ENCODE measurements at places on chromosomes 2 and 18.

- DNase-seq = no peak
Measured at GRCh38 chr2:162327806-162328205, 9.3 kb upstream of the IFIH1 start.

DNA sequence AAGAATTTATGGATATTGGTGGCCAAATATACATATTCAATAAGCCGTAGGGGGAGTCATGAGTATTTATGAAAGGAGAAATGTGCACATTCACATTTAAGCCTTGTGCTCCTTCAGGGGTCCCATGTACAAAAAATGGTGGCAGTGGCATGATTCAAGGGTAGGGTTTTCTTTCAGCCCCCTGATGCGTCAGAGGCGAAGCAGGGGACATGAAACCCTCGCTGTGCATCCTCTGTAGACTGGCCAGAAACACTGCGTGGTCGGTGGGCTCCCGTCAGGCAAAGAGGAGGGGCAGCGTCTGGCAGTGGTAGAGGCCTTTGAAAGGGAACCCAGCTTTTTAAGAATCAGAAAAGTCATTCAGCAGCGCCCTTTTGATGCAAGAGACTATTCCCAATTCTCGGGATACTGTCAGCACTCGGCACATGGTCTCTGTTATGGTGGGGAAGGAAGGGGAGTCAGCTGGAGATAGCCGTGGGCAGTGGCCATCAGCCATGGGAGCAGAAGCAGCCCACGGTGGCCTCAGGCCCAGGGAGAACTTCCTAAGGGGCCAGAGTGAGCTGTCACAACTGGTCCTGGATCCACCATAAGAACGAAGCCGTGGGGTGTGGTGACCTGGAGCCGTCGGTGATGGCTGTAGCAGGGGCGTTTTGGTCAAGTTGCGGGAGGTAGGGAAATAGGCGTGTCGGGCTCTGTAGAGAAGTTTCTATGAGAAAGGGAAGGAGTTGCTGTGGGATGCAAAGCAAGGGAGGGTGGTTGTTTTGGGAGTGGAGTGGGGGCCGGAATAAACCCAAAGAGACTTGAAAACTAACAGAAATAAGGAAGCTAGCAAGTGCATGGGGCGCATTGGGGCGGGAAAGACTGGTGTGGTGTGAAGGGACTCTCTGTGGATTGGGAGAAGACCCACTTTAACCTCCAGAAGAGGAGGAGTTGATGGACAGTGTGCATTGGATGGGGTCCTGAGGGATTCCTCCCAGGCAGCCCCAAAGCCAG lies 95.6 kb downstream of the SH3BP4 start:
- DNase-seq = no peak

DNA sequence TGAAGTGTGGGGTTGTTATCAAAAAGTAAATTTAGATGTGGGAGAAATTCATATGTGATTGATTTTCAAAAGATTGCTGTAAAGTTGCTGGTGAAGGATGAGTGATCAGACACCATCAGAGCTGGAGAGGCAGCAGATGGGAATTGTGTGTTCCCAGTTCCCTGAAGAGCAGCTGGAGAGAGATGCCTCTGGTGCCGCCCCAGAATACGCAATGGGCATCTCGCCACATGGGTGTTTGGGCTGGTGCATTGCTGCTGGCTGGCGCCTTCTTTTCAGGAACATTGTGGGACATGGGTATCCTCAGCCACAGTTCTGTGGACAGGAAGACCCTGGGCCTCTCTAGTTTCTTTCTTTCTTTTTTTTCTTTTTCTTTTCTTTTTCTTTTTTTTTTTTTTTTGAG lies 11.9 kb downstream of the ATG4B start:
- DNase-seq = no peak

DNA sequence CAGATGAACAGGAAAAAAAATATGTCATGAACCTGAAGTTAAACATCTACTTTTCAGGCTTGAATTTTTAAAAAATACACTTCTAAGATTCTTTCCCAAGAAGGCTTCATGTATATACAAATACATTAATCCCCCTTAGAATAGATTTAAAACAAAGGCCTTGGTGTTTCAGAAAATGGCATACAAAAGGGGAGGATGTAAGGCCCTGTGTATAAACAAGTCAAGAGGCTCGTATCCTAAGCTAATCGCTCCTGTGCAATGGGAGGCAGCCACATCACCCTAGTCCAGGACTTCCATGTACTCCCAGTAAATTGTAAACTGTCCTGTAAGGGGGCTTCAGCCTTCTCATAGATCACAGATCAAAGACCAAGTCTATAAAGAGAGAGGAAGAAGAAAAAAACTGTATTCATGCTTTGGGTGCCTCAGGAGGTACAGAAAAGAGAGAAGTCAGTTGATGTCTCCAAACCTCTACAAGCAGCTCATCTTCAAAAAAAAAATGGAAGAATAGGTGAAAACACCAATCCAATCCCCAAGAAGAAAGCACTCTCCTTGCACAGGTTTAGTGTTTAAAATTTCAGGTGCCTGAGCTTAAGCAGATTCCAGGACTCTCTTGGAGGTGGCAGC lies 53.9 kb downstream of the ANKRD44 start:
- no peak for DNase-seq

GRCh38 chr2:239303711-239304532 lies 96.9 kb downstream of the HDAC4 start:
- DNase-seq = no peak

DNA sequence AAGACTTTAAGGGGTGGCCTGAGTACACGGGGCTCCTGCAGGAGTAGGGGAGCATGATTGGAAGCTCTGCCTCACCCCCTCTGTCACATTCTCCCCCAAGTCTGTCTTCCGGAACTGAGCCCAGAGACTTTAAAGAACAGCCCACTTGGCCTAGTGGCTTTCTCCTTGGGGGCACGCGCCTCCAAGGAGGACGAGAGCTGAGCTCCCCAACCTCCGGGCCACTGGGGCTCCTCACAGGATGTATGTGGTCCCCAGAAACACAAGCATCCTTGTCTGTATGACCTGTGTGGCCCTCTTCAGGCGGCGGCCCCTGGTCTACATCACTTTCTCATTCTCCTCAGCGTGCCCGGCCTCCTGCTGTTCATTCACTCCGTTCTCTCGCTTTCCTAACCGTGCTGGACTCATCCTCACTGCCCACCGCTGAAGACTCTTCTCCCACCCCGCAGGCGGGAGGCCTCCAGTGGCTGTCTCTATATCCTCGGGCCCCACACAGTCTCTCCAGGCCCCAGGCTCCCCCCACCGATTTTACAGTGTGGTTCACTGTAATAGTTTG lies 23.7 kb downstream of the KCNF1 start:
- no peak for DNase-seq

Measured in T47D (cell line).